Left ventricle myocardium inferior (tissue), 1 donor: ENCODE measurements at places on chromosomes 6 and 20.

- H3K27ac ChIP-seq = no peak overlapping the region
- no peak overlapping the region for H3K4me3 ChIP-seq
- no peak for DNase-seq
- H3K4me1 ChIP-seq = no peaks in the 10 kb centered on the region
- peaks cover 10% of the 10 kb centered on the region for H3K27me3 ChIP-seq
Observed at GRCh38 chr6:19552076-19552475, 285.1 kb upstream of the ID4 start.

GRCh38 chr6:23584134-23584763 lies 541.8 kb upstream of the NRSN1 start:
- no peaks in the 10 kb centered on the region for H3K36me3 ChIP-seq
- DNase-seq = no peak
- H3K4me3 ChIP-seq = no peak overlapping the region
- no peaks in the 10 kb centered on the region for H3K4me1 ChIP-seq

- no peak for DNase-seq
- H3K27ac ChIP-seq = no peak overlapping the region
- H3K27me3 ChIP-seq = no peaks in the 10 kb centered on the region
- no peaks in the 10 kb centered on the region for H3K36me3 ChIP-seq
- H3K4me1 ChIP-seq = no peaks in the 10 kb centered on the region
- no peak overlapping the region for H3K4me3 ChIP-seq
Observed at GRCh38 chr20:43979576-43980105, 65.0 kb downstream of the TOX2 start.

GRCh38 chr20:59895908-59896307 lies 37.5 kb downstream of the SYCP2 start:
- no peak for DNase-seq
- no peak overlapping the region for H3K27ac ChIP-seq
- no peak overlapping the region for H3K4me3 ChIP-seq
- no peaks in the 10 kb centered on the region for H3K36me3 ChIP-seq
- no peaks in the 10 kb centered on the region for H3K27me3 ChIP-seq
- peaks cover 9% of the 10 kb centered on the region for H3K4me1 ChIP-seq

GRCh38 chr6:43276577-43277305 lies 21.3 kb upstream of the SLC22A7 start:
- H3K4me1 ChIP-seq = peaks cover 18% of the 10 kb centered on the region
- DNase-seq = no peak
- H3K36me3 ChIP-seq = no peaks in the 10 kb centered on the region
- H3K4me3 ChIP-seq = peak overlapping the region; percentile 64

DNA sequence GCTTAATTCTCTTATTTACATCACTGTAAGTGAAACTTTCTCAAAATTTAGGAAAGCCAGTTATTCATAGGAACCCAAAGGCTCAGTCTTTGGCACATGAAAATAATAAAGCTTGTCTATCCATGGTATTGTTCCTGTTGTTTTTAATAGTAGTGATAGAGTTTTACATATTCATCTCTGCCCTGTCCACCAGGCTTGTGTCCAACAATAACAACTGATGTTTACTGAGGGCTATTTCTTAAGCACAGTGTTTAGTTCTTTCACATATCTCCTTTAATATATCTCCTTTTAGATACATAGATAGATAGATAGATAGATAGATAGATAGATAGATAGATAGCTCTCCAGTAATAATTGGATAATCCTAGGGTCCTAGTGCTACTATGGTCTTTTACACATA lies 34.2 kb downstream of the FOXQ1 start:
- H3K4me1 ChIP-seq = peaks cover 17% of the 10 kb centered on the region
- no peak overlapping the region for H3K4me3 ChIP-seq
- DNase-seq = no peak
- H3K27ac ChIP-seq = no peak overlapping the region

DNA sequence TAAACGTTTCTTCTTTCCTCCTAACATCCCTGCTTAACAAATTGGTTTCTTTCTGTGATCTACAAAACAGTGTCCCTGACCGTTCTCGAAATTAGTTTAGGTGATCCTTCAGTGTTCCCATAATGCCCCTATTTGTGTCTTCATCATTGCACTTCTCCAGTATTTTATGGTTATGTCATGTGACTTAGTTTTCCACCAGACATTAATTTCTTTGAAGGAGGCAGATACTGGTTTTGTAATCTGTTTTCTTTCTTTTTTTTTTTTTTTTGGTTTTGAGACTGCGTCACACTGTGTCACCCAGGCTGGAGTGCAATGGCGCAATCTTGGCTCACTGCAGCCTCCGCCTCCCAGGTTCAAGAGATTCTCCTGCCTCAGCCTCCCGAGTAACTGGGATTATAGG lies 49.2 kb downstream of the FAM217A start:
- no peak overlapping the region for H3K27ac ChIP-seq
- H3K4me1 ChIP-seq = peaks cover 73% of the 10 kb centered on the region
- H3K27me3 ChIP-seq = no peaks in the 10 kb centered on the region
- DNase-seq = no peak

DNA sequence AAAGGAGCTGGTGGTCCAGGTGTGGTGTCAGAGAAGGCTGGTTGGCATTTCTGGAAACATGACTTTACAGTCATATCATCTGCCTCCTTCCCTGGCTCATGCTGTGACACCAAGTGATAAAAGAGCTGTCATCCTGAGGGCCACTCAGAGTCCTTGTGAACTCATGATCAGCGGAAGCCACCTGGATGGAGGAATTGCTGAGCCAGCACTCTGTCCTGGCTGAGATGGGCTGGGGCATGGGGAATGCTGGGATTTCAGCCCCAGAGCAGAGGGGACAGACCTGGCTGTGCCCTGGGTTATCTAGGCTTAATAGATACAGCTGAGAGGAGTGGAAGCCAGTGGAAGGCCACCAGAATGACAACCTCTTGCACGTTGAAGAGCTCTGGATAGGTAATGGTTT lies 214.3 kb downstream of the DHX35 start:
- no peak overlapping the region for H3K4me3 ChIP-seq
- H3K4me1 ChIP-seq = no peaks in the 10 kb centered on the region
- DNase-seq = no peak
- H3K36me3 ChIP-seq = no peaks in the 10 kb centered on the region
- H3K27ac ChIP-seq = no peak overlapping the region

- no peaks in the 10 kb centered on the region for H3K27me3 ChIP-seq
- H3K4me1 ChIP-seq = no peaks in the 10 kb centered on the region
- H3K36me3 ChIP-seq = no peaks in the 10 kb centered on the region
- no peak for DNase-seq
- no peak overlapping the region for H3K27ac ChIP-seq
Observed at GRCh38 chr6:98487612-98488011, 346.8 kb upstream of the POU3F2 start.

DNA sequence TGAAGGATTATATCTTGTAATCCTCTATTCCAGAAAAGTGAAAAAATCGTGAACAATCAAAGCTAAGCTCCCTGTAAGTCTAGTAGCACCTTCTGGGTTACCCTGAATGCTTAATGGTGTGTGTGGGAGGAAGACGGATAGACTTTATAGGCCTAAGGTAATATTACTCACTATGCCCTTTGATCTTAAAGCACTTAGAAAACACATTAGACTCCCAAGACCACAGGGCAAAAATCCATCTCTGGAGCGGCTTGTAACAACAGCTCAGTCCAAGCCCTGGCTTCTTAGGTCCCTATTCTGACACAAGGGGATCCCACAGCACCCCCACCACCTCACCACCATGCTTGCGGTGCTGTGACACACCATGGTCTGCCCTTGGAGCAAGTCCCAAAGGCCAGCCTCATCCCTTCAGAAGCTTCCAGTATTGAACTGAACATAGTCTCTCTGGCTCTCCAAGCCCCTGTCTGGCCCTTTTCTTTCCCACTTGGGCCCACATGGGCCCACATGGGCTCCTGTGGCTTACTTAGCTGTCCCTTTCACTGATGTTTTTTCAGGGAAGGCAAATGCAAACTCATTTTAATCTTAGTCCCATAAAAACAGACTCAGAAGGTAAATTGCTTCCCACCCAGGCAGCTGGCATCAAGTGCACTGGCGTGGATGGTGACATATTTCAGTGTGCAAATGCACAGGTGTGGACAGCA lies 28.3 kb downstream of the C6orf132 start:
- no peak overlapping the region for H3K27ac ChIP-seq
- no peak overlapping the region for H3K4me3 ChIP-seq
- H3K4me1 ChIP-seq = peaks cover 19% of the 10 kb centered on the region
- H3K36me3 ChIP-seq = no peaks in the 10 kb centered on the region
- no peaks in the 10 kb centered on the region for H3K27me3 ChIP-seq

- DNase-seq = no peak
- no peak overlapping the region for H3K27ac ChIP-seq
- peaks cover 44% of the 10 kb centered on the region for H3K27me3 ChIP-seq
- H3K36me3 ChIP-seq = no peaks in the 10 kb centered on the region
Observed at GRCh38 chr6:165999279-165999678, 168.4 kb downstream of the TBXT start.

GRCh38 chr6:56852260-56853010 lies 102.5 kb upstream of the BEND6 start:
- H3K4me1 ChIP-seq = peaks cover 39% of the 10 kb centered on the region
- peak overlapping the region; percentile 66 for H3K4me3 ChIP-seq
- no peaks in the 10 kb centered on the region for H3K27me3 ChIP-seq
- H3K27ac ChIP-seq = peak overlapping the region; percentile 75

DNA sequence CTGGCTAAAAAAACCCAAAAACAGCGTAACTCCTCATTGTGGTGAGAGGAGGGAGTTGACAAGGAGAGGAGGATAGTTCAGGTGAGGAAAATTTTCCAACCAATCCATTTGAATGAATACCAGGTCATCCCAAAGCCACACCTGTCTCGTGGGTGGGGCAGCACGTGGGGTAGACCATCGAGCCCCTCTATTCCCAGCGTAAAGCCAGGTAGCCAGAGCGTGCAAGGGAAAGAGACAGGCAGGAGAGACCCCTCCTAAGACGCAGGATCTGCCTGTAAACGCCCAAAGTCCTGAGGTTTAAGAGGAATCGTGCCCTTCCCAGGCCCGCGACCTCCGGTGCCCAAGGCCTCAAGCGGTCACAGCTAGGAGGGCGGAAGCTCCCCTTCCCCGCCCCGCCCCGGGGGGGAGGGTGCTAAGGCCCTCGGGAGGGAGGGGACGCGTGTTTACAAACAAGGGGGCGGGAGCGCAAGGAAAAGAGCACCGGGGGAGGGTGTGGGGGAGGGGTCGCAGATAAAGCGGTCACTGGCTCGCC lies 712 bp downstream of the RXRB start:
- peak; percentile 77 for DNase-seq
- H3K4me3 ChIP-seq = peak overlapping the region; percentile 99
- peak overlapping the region; percentile 99 for H3K27ac ChIP-seq
- H3K4me1 ChIP-seq = peaks cover 93% of the 10 kb centered on the region

DNA sequence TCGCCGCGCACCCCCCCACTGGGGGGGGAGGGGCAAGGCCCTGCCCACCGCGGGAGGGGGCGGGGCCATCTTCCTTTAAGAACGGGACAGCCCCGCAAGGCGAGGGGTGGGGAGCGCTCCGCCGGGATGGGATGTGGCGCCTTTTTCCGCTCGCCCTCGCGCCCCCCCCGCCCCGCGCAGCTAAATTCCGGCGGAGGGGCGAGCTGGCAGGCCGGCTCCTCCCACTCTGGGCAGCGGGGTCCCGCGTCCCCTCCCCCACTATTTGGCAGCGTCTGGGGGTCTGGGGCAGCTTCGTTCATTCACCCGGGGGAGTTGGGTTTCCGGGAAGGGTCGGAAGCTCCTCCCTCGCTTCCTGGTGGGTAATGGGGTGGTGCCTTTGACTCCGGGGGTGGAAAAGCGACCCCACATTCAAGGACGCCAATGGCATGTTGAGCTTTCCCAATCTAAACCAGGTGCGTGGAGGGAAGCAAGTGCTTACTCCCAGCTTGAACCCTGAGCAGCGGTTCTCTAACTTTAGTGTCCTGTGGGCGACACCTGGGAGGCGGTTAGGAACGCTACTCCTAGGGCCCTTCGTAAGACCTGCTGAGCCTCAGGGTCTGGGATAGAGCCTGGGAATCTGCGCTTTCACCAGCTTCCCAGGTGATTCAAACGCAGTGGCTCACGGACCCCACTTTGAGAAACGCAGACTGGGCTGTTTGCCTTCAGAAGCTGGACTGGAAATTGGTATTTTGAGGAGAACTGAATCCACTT lies 927 bp downstream of the ASXL1 start:
- H3K36me3 ChIP-seq = no peaks in the 10 kb centered on the region
- peak; percentile 79 for DNase-seq
- H3K4me1 ChIP-seq = peaks cover 65% of the 10 kb centered on the region
- no peaks in the 10 kb centered on the region for H3K27me3 ChIP-seq
- H3K27ac ChIP-seq = peak overlapping the region; percentile 98

GRCh38 chr20:25535762-25536161 lies 49.6 kb downstream of the NINL start:
- peak overlapping the region; percentile 78 for H3K27ac ChIP-seq
- H3K4me1 ChIP-seq = peaks cover 84% of the 10 kb centered on the region
- DNase-seq = no peak
- no peaks in the 10 kb centered on the region for H3K27me3 ChIP-seq

GRCh38 chr6:131244942-131245341 lies 109.7 kb downstream of the AKAP7 start:
- H3K4me3 ChIP-seq = no peak overlapping the region
- no peaks in the 10 kb centered on the region for H3K27me3 ChIP-seq
- H3K27ac ChIP-seq = no peak overlapping the region
- H3K36me3 ChIP-seq = peaks cover 3% of the 10 kb centered on the region
- H3K4me1 ChIP-seq = peaks cover 12% of the 10 kb centered on the region

GRCh38 chr6:133947302-133947900 lies 5.6 kb upstream of the TBPL1 start:
- H3K27ac ChIP-seq = no peak overlapping the region
- no peaks in the 10 kb centered on the region for H3K36me3 ChIP-seq
- DNase-seq = no peak
- no peak overlapping the region for H3K4me3 ChIP-seq
- H3K4me1 ChIP-seq = peaks cover 17% of the 10 kb centered on the region

- H3K27me3 ChIP-seq = peaks cover 14% of the 10 kb centered on the region
- no peaks in the 10 kb centered on the region for H3K36me3 ChIP-seq
- no peaks in the 10 kb centered on the region for H3K4me1 ChIP-seq
- no peak for DNase-seq
- H3K27ac ChIP-seq = no peak overlapping the region
- no peak overlapping the region for H3K4me3 ChIP-seq
Observed at GRCh38 chr20:33475381-33476152, 14.3 kb upstream of the CBFA2T2 start.

GRCh38 chr6:116144605-116145004 lies 18.7 kb upstream of the COL10A1 start:
- H3K4me3 ChIP-seq = no peak overlapping the region
- H3K27ac ChIP-seq = no peak overlapping the region
- DNase-seq = no peak
- H3K4me1 ChIP-seq = peaks cover 29% of the 10 kb centered on the region

- H3K4me3 ChIP-seq = no peak overlapping the region
- H3K27ac ChIP-seq = no peak overlapping the region
- H3K4me1 ChIP-seq = no peaks in the 10 kb centered on the region
- H3K36me3 ChIP-seq = no peaks in the 10 kb centered on the region
- no peaks in the 10 kb centered on the region for H3K27me3 ChIP-seq
- no peak for DNase-seq
Observed at GRCh38 chr6:3592371-3592941, 135.6 kb upstream of the SLC22A23 start.

GRCh38 chr6:147950623-147950987 lies 392.0 kb upstream of the SASH1 start:
- no peaks in the 10 kb centered on the region for H3K4me1 ChIP-seq
- no peaks in the 10 kb centered on the region for H3K36me3 ChIP-seq
- peak; percentile 11 for DNase-seq
- H3K4me3 ChIP-seq = no peak overlapping the region
